ENCODE measurements at places on chromosomes 16 and 17.

DNA sequence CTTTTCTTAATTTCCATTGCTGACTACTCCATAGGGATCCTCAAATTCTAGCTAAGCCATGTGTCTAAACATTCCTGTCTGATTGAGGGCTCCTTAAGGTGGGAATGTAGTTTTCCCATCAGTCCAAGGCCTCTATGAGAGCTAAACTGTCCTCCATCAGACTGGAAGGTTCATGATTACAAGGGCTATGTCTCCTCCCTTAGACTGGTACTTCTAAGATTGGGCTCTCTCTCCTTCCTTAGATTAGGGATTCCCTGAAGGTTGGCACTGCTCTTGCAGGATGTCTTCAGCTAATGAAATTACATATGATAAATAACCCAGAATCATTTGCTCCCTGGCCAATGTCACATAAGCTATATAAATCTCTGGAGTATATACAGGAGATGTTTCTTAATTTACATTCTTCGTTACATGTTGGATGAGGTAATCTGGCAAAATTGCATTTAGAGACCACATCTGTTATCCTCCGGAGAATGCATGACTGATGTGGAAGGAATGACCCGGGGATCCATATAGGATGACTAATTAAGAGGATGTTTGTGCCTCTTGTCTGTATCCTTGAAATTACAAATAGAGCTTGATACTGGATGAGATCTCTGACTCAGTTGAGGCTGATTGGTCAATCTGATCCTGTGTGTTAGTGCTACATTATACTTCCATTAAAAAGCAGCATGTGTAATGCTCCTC, 14.2 kb downstream of the B4GALNT2 start:
- DNase-seq = no peak

GRCh38 chr17:6393351-6393952, 41.5 kb downstream of the AIPL1 start:
- no peak for DNase-seq

GRCh38 chr16:30925995-30926811, 2.8 kb downstream of the FBXL19 start:
- DNase-seq = no peak

GRCh38 chr16:7521834-7522233, 189.2 kb downstream of the RBFOX1 start:
- no peak for DNase-seq

DNA sequence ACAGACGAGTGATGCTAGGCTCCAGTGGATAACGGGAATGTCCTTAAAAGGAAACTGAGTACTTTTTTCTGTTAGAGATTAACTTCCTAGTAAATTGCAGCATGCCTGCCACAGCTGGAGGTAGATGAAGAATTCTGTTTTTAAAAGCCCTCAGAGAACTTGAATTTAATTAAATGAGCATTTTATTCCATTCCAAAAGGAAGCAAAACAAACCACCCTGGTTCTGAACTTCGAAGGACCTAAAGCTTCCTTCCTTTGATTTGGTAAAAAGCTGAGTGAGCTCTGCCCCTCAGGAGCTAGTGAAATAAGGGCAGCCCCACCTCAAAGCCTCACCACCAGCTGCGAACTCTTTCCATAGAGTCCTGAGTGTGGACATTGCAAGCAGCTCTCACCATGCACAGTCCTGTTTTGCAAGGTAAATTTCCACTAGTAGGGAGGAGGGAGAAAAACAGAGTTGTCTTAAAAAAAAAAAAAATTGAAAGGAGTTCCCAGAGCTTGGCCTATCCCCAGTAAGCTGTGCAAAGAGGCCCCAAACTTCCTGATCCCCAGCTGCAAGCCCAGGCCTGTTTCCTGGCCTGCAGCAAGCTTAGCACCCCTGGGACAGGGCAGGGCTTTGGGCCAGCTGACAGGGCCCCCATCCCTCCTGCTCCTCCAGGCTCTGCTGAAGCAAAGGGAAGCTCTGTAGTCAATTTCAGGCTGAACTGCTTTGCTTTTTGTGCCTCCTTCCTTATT, 11.2 kb downstream of the CHD9NB start:
- DNase-seq = no peak

DNA sequence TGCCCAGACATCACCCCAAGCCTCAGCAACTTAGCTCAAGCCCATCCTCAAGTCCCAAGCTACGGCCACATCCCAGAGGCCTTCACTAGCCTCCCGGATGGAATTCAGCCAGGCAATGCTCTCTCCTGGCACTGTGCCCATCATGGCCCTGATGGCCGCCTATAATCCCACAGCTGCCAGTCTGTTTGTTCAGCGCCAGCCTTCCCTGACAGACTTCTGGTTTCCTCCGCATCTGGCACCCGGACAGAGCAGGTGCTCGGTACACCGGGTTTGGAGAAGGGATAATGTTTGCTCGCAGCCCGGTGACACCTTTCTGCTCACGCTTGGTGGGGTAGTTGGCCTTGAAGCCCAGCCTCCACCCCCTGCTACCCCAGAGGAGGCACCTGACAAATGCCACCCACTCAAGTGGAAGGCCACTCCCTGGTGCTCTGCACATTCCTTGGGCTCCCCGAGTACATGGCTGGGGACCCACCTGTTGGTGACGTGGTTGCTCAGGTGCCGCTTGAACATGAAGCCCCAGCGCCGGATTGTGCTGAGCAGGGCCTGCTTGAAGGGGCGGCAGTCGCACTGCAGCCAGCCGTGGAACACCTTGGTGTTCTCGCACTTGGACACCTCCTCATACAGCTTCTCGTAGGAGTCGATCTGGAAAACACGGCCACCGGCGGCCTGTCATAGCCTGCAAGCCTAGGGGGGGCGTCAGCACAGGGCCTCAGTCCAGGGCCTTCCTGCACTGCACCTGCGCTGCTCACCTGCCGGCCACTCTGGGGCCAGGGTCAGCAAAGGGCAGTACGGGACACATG, 47.1 kb downstream of the DNAH17 start:
- DNase-seq = no peak

DNA sequence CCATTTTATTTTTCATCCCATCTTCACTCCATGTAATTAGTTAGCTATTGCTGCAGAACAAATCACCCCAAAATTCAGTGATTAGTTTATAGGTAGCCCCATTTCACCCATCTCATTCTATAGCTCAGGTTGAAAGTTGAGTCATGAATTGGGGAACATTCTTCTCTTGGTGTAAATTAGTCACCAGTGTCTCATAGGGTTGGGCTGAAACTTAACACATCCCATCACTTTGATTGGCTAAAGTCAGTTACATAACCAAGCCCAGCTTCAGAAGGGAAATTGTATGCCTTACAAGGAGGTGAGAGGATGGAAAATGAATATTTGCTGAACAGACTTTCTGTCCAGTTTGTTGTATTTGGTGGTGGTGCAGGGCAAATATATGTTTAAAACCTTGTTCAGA, 477.5 kb downstream of the WWOX start:
- DNase-seq = no peak

GRCh38 chr17:3892095-3892998, 506 bp downstream of the CAMKK1 start:
- DNase-seq = peak; percentile 32

- no peak for DNase-seq
Measured at GRCh38 chr16:23965137-23965733, 129.5 kb downstream of the PRKCB start.

- no peak for DNase-seq
Measured at GRCh38 chr17:76447931-76448652, 4.9 kb downstream of the UBE2O start.

- DNase-seq = no peak
Measured at GRCh38 chr16:17461951-17462729, 8.6 kb downstream of the XYLT1 start.

DNA sequence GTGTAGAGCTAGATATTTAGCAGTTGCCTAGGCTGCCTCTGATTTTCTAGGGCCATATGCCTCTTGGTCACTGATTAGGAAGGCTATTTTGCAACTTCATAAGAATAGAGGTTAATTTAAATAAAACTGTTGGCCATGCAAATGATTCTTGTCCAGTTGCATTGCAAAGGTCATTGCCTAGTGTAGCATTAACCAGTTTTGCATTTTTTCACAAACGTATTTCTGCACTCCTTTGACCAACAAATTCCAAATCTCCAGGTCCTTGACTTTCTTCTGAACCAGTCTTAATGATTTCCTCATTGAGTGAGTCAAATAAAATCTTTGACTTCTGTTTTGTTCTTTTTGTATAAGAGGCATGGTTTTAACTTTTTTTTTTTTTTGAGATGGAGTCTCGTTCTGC, 33.5 kb downstream of the ERCC4 start:
- no peak for DNase-seq

GRCh38 chr16:31055613-31056012, 18.4 kb downstream of the ZNF668 start:
- DNase-seq = no peak

- DNase-seq = no peak
Measured at GRCh38 chr17:80002070-80002641, 33.5 kb downstream of the TBC1D16 start.

DNA sequence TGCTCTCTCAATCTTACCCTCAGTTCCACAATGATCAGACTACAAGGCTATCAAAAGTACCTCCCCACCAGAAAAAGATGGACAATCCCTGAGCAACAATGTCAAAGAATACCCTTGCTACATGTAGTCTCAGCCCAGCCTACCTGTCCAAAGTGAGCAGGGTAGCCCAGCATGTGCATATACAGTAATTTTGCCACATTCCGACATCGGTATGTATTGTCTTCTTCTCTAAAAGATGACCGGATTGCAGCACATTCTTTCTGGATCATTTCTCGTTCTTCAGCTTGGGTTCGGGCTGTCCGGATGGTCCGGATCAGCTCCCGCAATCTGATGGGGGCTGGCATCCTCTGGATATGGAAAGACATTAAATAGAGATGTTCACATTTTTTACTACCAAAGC, 19.5 kb downstream of the AP1G1 start:
- DNase-seq = no peak

- DNase-seq = no peak
Measured at GRCh38 chr16:49312389-49312985, 30.8 kb upstream of the CBLN1 start.

GRCh38 chr17:47937941-47938340, 3.4 kb upstream of the PNPO start:
- no peak for DNase-seq

DNA sequence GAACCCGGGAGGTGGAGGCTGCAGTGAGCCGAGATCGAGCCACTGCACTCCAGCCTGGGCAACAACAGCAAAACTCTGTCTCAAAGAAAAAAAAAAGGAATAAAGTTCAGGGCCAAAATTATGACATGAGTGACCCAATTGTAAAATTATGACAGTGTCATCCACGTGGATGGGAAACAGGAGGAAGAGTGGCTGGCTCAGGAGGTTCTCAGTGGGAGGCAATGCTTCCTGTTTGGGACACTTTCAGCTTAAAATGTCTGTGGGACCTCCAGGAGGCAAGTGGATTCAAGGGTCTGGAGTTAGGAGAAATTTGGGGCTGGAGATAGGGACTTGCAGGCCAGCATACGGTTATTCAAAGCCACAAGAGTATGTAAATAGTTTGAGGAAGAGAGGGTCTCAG, 8.0 kb upstream of the STX4 start:
- no peak for DNase-seq

DNA sequence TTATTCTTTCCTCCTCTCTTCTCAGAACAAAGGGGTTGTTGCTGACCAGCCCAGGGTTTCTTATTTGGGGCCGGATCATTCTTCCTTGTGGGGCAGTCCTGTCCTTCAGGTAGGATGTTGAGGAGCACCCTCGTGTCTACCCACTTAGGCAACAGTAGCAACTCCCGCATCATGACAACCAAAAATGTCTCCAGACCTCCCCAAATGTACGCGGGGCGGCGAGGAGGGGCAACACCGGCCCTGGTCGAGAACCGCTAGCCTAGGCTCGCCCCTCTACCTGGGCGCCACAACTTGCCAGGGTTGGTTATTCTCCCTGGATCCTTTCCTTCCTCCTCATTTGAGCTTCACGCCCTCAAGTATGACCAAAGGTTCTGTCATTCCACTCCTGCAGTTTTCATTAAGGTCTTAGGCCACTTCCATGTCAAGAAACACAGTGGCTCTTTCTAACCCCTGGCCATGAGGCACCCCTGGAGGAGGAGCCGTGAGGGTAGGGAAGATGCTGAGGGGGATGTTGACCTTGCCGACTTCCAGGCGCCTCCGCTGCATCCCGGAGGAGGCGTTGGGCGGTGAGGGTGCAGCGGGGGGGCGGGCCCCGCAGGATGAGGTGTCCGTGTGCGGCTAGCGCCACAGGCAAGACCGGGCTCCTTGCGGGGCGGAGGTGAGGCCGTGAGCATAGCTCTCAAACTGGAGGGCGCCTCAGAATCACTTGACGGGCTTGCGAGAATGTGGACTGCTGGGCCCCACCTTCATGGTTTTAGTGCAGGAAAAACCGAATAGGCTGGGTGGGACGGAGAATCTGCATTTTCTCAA, 712 bp upstream of the SPECC1 start:
- DNase-seq = peak; percentile 43

DNA sequence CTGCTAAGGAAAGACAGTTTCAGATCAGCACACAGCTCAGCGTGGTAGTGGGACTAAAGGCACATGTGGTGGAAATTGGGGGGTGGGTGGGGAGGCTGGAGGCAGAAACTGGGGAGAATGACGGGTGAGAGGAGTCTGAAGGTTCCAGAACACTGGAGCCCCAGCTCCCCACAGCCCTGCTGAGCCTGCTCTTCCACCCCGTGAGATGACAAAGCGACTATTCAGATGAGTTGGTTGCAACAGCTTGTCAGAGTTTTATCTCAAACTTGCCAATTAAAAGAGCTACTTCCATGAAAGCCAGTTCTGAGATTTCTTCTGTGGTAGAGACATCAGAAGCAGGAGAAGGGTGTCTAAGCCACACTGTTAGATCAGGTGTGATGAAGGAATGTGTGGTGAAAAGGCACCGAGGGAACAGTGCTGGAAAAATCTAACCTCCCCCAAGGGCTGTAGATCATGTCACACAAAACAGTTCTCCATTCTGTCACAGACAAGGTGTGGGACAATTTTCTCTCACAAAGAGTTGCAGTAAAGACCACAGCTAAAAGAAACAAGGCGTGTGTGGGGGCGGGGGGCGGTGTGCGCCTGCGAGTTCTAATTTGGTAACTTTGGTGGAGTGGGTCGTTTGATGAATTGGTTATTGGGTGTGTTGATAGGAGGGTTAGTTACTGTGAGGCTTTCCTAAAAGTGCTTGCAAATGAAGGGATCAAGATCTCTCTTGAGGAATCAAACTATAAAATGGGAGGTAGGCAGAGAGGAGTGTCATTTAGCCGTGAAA, 39.0 kb downstream of the CCDC182 start:
- no peak for DNase-seq

GRCh38 chr17:32792207-32792606, 84.7 kb downstream of the MYO1D start:
- no peak for DNase-seq

GRCh38 chr17:44006598-44007345, 2.4 kb downstream of the NAGS start:
- DNase-seq = peak; percentile 97
